Stimulated activated CD8-positive, alpha-beta memory T cell treated with anti-CD3 and anti-CD28 coated beads, Interleukin-4, amount 100 ng/mL, for 1 hour (primary cell): ENCODE measurements at places on chromosomes 2 and 18.

DNA sequence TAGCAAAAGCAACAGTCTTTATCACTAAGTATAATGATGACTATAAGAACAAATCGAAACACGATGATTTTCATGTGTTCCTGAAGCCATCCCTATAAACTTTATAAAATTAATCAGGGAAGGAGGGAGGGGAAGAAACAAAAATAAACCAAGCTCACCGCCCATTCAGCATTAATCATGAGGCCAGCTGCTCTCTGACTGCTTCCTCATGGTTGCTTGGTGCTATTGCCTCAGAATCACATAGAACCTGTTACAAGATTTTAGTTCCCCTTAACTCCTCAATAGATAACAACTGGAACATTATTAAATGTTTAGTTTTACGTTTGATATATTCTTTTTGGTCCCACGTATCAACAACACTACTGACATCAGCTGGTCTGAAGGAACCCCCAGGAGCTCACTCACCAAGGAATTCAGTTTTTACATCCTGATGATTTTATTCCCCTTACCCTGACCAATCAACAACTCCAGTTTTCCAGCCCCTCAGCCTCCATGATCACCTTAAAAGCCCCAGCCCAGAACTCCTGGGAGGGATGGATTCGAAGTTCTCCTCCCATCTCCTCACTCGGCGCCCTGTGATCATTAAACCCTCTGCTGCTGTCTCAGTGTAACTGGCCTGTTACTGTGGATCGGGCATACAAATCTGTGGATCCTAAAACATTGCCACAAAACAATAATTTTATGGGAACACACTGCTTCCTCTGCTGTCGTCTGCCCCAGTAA, 10.6 kb upstream of the HNRNPLL start:
- DNase-seq, result no peak

DNA sequence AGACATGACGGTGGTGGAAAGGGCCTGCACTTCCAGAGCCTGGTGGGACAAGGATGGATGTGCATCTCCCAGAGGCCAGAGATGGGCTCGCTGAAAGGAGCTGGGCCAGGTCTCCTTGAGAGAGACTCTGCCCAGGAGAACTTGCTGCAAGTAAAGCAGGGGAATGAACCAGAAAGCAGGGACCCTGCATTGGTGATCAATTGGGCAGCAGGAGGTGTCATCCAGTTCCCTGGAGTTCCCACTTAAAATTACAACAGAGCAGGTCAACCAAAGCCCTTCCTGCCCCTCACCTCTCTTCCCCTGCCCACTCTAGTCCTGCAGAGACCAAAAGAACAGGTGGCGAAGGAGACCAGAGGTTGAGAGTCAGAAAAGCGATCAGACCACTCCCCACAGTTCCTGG, 69.7 kb upstream of the CAB39 start:
- DNase-seq, result no peak

GRCh38 chr2:181806039-181806392, 85.5 kb upstream of the ITPRID2 start:
- DNase-seq, result no peak

- no peak for DNase-seq
These were observed 38.6 kb upstream of the PLB1 start for GRCh38 chr2:28457237-28457636.

DNA sequence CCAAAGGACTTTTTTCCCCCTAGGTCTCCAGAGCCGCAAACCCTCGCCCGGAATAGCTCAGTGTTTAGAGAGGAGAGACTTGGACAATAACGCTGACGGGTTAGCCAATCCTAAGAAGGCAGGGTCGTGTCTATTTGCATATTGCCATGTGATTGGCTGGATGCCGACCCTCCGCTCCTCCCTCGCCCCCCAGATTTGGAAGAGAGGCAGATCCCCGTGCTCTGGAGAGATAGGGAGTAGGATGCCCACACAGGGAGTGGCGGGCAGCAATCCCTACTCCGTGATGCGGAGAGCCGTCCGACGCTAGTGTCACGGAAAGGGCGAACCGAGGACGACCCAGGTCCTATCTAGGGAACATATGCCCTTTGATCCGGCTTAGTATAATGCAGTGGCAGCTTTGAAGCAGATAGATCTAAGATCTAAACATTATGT, 1.4 kb downstream of the WNT6 start:
- DNase-seq, result no peak

- DNase-seq, result no peak
These were observed 38.5 kb downstream of the ACKR3 start for GRCh38 chr2:236608188-236608525.

GRCh38 chr2:16160281-16161084, 220.1 kb downstream of the MYCN start:
- no peak for DNase-seq
